Activated T-helper 9 cell treated with anti-CD3 and anti-CD28 coated beads, Interleukin-2, amount 50 U/mL, for 16 hours (primary cell): ENCODE measurements at places on chromosomes 3 and 15.
A peak's percentile ranks its signal among the peaks of the same experiment; 100 is the strongest.

GRCh38 chr3:16178628-16178988, 4.1 kb downstream of the GALNT15 start:
- no peak for DNase-seq

- no peak for DNase-seq
These were observed 45.3 kb downstream of the ADAMTS9 start for GRCh38 chr3:64642327-64643151.

GRCh38 chr3:43316783-43317460, 30.6 kb downstream of the SNRK start:
- DNase-seq: no peak

- no peak for DNase-seq
These were observed 10.8 kb upstream of the BNIP2 start for GRCh38 chr15:59699810-59700431.

DNA sequence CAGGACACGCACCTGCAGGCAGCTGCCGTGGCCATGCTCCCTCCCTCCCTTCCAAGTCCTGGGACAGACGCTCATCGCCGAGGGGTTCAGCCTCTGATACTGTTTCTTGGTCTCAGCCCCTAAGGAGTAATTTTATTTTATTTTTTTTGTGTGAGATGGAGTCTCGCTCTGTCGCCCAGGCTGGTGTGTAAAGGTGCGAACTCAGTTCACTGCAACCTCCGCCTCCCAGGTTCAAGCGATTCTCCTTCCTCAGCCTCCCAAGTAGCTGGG, 53.7 kb downstream of the ADAMTS7 start:
- DNase-seq: no peak

- DNase-seq: no peak
These were observed 125.4 kb upstream of the PLCL2 start for GRCh38 chr3:16759227-16759903.

DNA sequence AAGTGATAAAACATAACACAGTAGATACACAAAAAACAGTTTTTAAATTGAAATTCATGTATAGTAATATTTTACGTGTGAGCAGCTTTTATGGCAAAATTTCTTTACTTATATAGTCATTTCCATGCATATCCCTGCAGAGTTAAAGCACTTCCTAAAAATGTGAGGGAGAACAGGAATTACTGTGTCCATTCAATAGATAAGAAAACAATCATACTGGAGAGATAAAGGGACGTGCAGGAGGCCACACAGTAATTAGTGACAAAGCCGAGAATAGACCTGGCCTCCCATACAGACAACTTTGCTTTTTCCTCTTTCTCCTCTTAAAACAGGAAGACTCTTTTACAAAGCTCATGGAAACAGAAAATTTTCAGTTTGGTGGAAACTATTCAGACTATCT, 247.5 kb downstream of the CDIN1 start:
- DNase-seq: no peak

DNA sequence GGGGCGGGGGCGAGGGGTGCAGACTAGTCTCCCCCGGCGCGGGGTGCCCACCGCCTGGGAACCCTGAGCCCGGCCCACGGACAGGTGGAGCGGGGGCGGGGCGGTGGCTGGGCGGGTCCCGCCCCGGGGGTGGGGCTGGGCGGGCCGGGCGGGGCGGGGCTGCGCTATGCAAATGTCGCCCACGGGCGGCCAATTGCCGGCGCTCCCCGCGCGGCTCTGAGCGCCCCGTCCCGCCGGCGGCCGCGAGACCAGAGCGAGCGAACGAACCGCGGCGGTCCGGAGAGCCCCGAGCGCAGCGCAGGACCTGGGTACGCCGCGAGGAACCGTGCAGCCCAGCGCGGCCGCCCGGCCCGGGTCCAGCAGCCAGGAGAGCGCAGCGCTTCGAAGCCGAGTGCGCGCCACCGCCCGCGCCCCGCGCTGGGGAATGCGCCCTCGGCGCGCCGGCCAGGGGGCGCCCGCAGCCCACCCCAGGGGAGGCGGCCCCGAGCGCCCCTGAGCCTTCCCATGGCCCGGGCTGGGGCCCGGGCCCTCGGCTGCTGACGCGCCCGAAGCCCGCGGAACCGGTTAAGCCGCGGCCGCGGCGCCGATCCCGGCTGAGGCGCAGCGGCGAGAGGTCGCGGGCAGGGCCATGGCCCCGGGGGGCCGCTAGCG, at the start of gene SEMA3F:
Gene SEMA3F (plus strand): TSS at position 485 of the 651 bp plus-strand sequence. CDS start 4,299 bp downstream, outside the sequence.
- peak; percentile 60 for DNase-seq
